ENCODE measurements at places on chromosomes 3 and 15.

- DNase-seq = no peak
Observed at GRCh38 chr15:38631119-38632075, 66.8 kb upstream of the RASGRP1 start.

DNA sequence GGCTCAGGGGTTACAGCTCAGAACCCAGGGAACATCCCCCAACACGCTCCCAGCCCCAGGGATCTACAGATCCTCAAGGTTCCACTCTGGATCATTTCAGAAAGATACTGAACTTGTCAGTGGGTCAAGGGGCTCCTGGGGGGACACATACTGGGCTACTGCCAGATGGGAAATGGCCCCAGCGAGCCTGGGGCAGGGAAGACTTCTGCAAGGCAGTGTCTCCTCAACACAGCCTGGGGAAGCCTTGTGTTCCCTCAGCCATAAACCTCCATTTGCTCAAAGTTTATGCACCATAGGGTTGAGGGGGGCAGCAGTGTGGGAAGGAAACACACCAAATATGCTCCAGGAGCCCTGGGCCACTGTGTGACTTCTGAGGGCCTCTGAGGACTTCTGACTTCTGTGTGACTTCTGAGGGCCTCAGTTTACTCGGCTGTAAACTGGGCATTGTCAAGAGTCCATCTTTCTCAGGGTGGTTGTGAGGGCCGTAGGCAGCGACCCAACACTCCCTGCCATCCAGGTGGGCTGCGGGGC is 58.4 kb downstream of the IQSEC1 start:
- DNase-seq = no peak

DNA sequence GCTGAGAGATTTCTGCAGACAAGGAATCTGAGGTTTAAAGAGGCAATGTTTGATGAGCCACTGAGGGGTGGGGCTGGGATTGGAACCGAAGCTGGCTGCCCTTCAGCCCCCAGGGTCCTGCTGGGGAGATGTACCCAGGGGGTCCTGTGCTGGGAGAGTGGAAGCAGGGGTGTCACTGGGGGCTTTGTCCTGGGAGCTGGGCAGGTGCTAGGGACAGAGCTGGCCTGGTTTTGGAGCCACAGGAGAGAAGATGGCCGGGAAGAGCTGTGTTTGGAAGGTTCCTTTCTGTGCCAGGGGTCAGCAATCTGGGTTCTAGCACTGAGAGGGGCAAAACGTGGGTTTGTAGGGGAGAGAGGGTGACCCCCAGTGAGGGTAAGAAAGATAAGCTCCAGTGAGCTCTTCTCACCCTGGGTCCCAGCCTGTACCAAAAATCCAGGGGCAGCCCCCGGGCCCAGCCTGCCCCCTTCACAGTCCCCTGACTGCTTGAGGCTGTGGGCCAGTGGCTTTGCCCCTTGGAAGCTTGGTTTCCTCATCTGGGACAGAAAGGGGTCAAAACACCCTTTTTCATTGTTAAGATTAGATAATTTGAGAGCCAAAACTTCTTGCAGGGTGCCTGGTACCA is 69.6 kb downstream of the SMAD3 start:
- DNase-seq = no peak

GRCh38 chr15:64634027-64634426 is 141.4 kb downstream of the RBPMS2 start:
- DNase-seq = no peak

DNA sequence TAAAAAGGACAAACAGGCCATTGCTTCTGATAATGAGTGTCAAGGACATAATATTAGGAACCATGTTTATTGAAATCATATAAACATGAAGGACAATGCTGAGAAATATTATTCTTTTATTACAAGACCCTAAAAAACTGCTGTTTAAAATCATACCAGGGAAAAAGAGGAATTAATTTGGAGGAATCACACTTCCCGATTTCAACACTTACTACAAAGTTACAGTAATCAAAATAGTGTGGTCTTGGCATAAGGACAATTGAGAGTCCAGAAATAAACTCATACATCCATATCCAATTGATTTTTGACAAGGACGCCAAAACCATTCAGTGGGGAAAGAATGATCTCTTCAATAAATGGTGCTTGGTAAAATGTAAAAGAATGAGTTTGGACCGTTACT is 13.0 kb downstream of the CYP1A1 start:
- no peak for DNase-seq

DNA sequence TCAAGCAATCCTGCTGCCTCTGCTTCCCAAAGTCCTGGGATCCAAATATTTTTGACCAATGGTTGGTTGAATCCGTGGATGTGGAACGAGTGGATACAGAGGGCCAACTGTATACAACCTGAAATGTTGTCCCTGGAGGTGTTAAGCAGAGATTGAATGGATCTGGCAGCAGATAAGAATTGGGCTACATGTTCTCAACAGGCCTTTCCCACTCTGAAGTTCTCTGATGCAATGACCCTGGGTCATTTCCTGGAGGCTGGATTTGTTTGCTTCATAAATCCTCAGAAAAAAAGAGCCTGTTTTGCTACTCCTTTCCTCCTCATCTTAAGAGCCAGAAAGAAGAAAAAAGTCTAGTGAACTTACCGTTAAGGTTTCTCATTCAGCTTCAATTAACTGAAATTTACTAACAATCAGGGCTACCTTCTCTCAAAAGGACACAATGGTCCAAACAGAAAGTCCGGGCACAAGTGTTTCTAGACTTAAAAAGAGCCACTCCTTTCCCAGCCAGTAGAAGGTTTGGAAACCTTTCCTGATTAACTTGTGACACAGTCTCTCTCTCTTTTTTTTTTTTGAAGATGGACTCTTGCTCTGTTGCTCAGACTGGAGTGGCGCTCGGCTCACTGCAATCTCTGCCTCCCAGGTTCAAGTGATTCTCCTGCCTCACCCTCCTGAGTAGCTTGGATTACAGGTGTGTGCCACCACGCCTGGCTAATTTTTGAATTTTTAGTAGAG is 6.5 kb downstream of the ARHGEF3 start:
- DNase-seq = no peak

DNA sequence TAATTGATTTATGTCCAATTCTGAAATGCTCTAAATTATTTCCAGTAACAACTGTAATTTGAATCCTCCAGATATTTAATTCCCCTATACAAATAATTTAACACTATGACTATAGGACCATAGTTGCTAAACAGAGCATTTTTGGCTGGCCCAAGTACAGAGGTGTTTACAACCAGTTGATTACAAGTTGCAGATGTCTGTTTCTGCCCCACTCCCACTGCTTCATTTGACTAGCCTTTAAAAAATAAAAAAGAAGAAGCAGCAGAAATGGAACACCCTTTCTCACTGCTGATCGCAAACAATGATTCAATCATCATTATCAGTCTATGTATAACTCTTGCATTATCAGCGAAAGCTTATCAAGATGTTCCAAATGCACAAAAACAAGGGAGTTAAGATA is 54.6 kb downstream of the SENP7 start:
- no peak for DNase-seq

GRCh38 chr3:195803289-195803908 is 8.3 kb downstream of the MUC4 start:
- no peak for DNase-seq

- no peak for DNase-seq
Observed at GRCh38 chr15:91704343-91704742, 149.2 kb upstream of the SLCO3A1 start.

GRCh38 chr15:71515375-71516186 is 294.8 kb upstream of the NR2E3 start:
- DNase-seq = no peak

GRCh38 chr3:36560685-36561084 is 180.4 kb downstream of the STAC start:
- no peak for DNase-seq

GRCh38 chr3:10925436-10926255 is 66.9 kb upstream of the SLC6A1 start:
- DNase-seq = no peak

- no peak for DNase-seq
Observed at GRCh38 chr3:15538345-15538744, 16.8 kb upstream of the COLQ start.

DNA sequence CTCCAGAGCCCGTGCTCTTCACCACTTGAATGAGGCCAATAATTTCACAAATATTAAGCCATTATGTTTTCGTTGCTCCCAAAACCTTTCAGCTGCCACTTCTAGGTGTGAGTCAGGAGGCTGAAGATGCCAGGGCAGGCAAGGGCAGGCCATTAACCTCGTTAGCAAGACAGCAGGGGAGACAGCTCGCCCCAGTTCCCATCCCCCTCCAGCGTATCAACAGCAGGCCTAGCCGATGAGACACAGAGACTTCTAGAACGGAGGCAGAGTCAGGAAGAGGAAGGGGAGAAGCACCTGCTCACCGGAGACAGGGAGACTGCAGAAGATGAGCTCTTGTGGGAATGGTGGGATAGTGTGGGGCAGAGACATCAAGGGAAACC is 28.0 kb upstream of the PLA2G4E start:
- no peak for DNase-seq

- DNase-seq = no peak
Observed at GRCh38 chr3:179933080-179933479, 103.7 kb downstream of the PEX5L start.

DNA sequence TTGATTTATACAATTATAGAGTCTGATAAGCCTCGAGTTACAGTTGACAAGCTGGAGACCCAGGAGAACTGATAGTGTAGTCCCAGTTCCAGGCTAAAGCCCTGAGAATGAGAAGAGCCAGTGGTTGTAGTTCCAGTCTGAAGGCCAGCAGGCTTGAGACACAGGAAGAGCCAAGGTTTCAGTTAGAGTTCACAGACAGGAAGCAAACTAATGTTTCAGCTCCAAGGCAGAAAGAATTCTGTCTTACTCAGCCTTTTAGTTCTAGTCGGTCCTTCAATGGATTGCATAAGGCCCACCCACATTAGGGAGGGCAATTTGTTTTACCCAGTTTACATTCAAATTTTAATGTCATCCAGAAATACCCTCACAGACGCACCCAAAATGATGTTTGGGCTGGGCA is 102.7 kb downstream of the CDIN1 start:
- no peak for DNase-seq

DNA sequence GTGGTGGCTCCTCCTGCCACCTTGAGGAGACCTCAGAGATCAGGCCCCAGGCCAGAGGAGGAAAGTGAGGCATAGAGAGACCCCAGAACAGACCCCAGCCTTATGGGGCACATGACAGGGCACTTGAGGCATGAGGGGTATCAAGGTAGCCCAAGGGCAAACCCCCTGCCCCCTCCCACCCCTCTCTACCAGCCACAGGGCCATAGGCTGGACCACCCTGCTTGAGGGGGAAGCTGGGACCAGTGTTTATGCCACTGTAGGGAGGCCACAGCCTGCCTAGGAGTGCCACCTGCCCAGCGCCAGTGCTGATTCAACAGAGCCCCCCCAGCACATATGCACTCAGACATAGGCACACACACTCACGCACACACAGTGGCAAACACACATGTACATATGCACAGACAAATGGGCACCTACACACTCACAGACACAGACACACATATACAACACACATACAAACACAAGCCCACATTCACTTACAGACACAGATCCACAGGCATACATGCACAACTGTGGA is 10.3 kb downstream of the MYL3 start:
- DNase-seq = no peak

DNA sequence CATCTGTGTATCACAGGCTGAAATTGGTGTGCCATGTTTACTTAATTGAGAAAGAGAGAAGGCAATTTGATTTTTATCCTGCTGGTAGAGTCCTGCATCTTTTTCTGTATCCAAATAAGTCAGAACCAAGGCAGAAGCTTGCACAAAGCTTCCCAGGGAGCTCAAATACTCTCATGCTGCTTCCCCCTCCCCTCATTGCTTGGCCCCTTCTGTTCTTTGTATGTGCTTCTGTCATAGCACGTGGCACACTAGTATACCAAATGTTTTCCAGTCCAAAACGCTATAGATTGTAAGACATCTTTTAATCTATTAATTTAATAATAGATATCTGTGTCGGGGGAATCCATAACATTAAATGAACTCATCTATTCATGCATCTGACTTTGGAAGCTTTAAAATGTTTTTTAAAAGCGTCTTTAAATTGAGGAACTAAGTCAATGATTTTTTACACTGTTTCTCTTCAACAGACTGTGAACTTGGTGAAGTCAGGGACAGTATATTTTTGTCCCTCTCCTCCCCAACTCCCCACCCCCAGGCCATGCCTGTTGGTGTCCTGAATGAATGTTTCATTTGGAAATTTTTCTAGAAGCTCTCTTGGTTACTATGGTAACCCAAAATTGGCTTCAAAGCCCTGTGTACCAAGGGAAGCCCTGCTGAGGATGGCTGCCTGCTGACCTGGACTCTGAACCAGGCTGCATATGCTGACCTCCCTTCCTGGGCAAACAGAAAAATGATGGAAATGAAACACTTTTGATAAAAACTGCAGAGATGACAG is 26.2 kb upstream of the SLC35G2 start:
- DNase-seq = no peak

GRCh38 chr3:107402214-107402613 is 25.0 kb downstream of the CCDC54 start:
- no peak for DNase-seq

GRCh38 chr3:106913966-106914365 is 463.3 kb upstream of the CCDC54 start:
- DNase-seq = no peak

DNA sequence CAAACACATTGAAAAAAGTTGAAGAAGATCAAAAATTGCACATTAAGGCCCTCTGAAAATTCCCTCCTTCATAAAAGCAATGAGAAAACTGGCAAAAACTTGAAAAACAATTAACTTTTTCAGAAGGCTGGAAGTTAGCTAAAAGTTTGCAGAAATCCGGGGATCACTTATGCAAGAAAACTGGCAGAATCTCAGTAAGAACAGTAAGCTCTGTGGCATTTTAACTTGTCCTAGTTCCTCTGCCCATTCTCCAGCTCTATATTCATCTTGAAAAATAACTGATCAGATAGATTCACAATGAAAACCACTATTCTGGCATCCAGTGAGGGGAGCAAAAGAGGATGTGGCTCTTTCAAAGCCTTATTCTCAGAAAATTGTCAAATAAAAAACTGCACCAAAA is 566.8 kb downstream of the NTRK3 start:
- no peak for DNase-seq

GRCh38 chr15:31511707-31512310 is 185.2 kb downstream of the KLF13 start:
- no peak for DNase-seq

DNA sequence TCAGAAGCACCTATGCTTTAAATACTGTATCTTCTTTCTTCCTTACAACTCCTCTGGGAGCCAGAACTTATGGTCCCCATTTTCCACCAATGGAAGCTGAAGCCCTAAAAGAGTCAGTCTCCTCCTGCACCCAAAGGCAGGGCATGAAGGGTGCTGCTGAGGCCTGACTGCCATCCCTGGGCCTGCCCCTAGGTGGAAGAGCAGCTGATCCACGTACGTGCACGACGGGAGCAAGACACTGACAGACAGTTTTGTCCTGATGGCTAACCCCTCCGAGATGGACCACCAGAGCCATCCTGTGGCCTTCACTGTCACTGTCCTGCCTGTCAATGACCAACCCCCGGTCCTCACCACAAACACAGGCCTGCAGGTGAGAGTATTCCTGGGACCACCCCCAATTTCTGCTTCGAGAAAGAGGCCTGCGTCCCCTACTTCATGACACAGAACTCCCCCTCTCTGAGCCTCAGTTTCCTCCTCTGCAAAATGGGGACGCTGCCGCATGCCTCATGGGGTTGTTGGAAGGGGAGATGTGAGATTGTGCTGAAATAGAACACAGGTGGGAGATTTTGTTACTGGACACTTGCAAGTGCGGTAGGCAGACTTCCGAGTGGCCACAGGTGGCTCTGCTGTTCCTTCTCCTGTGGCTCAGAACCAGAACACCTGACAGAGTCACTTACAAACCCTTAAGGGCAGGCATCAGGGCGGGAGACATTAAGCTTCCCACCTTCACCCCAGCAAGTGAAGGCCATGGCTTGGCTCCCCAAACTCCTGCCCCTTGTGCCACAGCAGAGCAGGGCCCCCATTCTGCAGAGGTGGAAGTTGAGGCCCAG is 175.4 kb downstream of the TBC1D2B start:
- DNase-seq = peak; percentile 50

- DNase-seq = no peak
Observed at GRCh38 chr3:40278791-40279190, 30.7 kb upstream of the EIF1B start.

Data from WTC11 (cell line).